ENCODE measurements at places on chromosomes 12 and 14.
A peak's percentile ranks its signal among the peaks of the same experiment; 100 is the strongest.

DNA sequence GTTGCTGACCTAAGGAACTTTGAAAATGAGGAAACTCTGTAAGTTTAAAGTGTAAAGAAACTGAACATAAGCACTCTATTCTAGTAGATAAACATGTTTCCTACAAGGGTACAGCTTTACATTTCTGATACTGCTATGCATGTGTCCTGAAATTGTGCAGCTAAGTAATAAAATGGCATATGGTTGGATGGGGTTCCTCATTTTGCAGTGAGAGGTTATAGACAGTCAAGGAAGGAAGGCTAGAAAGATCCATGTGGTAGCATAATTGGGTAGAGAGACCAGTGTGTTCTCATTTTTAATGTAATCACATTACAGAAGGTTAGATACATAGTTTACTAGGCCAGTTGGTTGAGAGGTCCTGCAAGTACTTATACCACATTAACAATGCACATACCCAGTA, 477.0 kb downstream of the TMEM121 start:
- no peak for DNase-seq

DNA sequence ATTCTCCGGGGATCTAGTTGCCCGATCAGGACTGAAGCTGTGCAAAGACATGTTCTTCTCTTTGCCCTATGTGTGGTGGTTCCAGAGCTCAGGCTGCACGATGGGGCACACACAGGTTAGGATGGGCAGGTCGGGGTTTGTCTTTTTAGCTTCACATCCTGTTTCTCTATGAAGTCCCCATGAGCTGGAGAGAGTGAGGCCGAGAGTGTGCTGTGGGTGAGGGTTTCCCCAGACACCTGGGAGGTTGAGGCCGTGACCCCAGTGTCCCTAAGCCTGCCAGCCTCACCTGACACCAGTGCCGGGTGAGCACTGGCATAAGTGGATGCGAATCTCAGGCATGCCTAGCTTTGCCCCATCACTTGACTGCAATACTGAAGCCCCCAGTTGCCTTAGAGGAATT, 32.9 kb upstream of the IGF1 start:
- DNase-seq: no peak

DNA sequence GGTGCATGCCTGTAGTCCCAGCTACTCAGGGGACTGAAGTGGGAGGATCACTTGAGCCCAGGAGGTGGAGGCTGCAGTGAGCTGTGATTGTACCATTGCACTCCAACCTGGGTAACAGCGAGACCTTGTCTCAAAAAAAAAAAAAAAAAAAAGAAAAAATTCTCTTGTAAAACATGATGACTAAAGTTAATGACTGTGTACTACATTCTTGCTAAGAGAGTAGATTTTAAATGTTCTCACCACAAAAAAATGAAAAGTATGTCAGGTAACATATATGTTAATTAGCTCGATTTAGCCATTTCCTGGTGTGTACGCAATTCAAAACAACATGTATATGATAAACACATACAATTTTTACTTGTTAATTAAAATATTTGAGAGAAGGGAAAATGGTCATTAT, 480.7 kb upstream of the RGS6 start:
- DNase-seq: no peak

DNA sequence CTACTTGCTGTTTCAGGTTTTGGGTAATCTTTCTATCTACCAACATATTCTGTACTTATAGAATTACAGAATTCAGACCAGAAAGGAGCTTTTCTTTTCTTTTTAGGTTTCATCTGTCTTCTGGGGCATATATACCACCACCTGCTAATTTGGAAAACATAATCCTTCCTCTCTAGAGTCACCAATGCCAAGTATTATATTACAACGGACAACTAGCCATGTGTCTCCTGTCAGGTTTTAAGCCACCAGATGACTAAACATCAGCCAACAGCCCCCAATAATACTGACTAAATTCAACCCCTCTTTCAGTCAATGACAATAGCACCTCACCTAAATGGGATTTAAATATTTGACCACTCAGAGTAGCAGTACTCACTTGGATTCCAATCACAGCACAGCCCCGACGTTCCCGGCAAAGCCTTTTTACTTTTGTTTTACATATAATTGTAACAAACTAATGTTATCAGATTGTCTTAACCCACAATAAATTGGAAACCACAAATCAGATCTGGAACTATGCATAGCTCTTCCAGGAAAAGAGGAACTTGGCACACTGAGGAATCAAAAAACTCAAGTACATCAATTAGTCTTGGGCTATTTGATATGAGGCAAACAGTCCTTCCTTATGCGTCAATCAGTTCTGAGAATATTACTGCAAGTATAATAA, 13.5 kb downstream of the SLC11A2 start:
- DNase-seq: no peak

GRCh38 chr14:89476354-89476896, 59.4 kb upstream of the FOXN3 start:
- DNase-seq: no peak

- DNase-seq: no peak
These were observed 25.5 kb downstream of the ZC2HC1C start for GRCh38 chr14:75094896-75095295.

DNA sequence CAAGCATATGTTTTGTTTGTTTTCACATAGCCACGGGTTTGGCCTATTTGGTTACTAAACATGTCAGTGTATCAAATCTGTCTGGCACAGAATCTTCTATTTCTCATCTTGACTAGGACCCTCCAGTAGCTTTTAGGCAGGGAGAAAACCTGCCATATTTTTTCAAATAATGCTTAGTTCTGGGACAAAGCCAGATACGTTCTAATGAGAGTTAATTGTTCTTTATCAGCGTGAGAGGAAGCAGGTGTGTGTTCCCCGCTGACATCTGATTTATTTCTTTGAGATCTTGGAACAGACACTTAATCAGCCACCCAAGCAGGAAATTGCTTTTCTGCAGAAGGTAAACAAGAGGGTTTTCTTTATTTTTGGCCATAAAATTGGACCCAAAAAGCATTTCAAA, 54.8 kb downstream of the GOLGA5 start:
- DNase-seq: no peak

DNA sequence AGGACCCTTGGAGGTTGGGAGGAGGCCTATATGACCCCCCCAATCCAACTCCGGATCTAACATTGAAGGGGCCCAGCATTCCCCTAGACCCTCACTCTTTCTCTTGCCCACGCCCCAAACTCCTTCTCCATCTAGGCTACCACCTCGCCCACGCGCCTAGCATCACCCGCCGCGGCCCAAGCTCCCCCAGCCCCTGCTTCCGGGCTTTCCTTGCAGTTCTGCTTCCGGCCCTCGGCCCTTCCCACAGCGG, 445 bp downstream of the CERS5 start:
- DNase-seq: peak; percentile 75

- no peak for DNase-seq
These were observed 568.7 kb downstream of the MED13L start for GRCh38 chr12:115708801-115709200.

GRCh38 chr12:47813511-47814196, 6.0 kb downstream of the HDAC7 start:
- DNase-seq: no peak

GRCh38 chr12:80472236-80472635, 28.2 kb downstream of the PTPRQ start:
- no peak for DNase-seq

- DNase-seq: no peak
These were observed 502.3 kb downstream of the TMEM132D start for GRCh38 chr12:129401572-129401971.

DNA sequence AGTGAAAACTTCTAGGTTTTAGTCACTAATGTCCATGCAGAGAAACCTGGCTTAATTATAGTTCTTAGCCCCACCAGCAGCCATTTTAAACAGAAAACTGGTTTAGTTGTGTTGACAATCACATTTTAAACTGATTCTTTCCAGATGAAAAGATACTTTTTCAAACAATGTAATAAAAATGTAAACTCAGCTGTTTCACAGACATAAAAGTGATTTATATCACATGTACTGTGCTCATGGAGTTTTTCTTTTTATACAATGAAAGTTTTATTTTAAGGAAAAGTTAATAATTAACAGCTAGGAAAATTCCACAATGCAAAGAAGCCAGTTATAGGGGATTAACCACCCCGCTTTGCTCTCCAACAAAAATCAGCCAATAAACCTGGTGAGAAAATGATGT, 129.7 kb downstream of the PAX9 start:
- DNase-seq: no peak

DNA sequence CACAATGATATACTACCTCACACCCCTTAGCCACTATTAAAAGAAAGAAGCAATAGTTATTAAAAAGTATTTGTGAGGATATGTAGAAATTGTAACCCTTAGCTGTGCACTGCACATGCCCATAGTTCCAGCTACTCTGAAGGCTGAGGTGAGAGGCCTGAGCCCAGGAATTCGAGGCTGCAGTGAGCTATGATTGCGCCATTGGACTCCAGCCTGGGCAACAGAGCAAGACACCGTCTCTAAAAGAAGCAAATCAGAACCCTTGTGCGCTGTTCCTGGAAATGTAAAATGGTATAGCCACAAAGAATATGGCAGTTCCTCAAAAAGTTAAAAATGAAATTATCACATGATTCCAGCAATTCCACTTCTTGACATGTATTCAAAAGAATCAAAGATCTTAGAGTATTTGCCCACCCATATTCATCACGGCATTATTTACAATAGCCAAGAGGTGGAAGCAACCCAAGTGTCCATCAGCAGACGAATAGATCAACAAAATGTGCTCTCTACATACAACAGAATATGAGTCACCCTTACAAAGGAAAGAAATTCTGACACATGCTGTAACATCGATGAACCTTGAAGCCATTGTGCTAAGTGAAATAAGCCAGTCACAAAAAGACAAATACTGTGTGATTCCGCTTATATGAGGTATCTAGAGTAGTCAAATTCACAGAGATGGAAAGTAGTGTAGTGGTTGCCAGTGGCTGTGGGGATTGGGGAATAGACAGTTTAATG, 23.7 kb upstream of the YLPM1 start:
- DNase-seq: no peak

DNA sequence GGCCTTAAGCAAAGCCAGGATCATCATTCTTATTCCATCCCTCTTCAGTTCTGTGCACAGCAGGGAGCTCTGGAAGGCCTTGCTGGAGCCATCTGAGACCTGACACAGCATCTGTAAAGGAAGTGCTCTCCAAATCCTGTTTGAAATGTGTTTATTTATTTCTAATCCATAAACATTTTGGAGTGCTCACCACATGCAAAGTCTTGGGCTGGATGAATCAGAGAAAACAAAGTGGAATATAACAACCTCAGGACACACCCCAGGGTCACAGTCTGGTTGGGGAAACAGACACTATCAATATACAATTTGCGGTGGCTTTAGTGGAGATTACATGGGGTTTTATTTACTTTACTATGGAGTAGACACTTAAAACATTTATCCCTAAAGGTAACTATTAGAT, 54.3 kb downstream of the BMP4 start:
- DNase-seq: no peak

DNA sequence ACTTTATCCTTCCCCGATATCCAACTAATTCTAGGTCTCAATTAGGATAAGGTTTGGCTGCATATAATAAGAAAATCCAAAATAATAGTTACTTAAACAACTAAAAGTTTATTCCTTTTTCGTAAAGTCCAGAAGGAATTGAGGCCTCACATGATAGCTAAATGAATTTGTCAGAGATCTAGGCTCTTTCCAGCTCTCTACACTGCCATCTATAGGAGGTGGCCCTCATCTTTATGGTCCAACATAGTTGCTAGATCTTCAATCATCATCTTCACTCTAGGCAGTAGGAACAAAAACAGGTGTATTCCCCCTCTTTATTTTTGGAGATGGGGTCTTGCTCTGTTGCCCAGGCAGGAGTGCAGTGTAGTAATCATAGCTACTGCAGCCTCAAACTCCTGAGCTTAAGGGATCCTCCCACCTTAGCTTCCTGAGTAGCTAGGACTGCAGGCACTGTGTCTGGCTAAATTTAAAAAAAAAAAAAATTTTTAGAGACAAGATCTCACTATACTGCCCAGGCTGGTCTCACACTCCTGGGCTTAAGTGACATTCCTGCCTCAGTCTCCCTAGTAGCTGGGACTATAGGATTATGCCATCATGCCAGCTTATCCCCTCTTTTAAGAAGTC, 46.5 kb upstream of the SAV1 start:
- DNase-seq: no peak

GRCh38 chr14:93564918-93565317, 134.2 kb downstream of the UNC79 start:
- no peak for DNase-seq

DNA sequence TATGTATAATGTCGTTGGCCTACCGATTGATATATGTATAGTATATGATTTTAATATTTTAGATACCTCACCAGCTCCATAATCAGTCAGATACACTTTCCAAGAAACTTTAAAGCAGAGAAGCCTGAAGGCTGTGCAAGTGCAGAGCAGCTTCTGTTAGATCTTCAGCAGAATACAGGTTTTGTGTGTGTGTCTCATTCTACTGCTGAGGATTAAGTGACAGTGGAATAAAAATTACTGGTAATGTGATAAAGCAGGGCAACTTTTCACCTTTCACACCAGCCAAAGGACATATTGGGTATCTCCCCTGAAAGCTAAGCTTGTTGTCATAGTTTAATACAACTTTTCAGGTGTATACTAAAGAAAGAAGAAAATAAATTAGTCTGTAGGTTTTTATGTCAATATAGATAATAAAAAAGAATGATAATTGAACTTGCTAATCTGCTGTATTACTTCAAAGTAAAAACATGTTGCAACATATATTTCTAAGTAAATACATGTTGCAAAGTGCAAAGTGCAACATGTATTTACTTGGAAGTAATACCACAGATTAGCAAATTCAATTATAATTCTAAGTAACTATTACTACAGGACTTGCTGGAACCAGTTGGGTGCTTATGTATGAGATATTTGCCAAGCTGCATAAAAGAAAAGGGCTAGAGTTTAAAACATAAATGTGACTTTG, 128.3 kb downstream of the SLC16A7 start:
- no peak for DNase-seq

GRCh38 chr14:44759277-44759676, 202.5 kb downstream of the KLHL28 start:
- DNase-seq: no peak

- no peak for DNase-seq
These were observed 13.8 kb upstream of the IFI27L2 start for GRCh38 chr14:94143239-94143638.

GRCh38 chr12:106194351-106194750, 53.5 kb downstream of the CKAP4 start:
- no peak for DNase-seq

GRCh38 chr12:86264451-86265328, 8.5 kb upstream of the MGAT4C start:
- peak; percentile 83 for DNase-seq

GRCh38 chr14:94867946-94868771, 98.2 kb upstream of the GSC start:
- DNase-seq: no peak

DNA sequence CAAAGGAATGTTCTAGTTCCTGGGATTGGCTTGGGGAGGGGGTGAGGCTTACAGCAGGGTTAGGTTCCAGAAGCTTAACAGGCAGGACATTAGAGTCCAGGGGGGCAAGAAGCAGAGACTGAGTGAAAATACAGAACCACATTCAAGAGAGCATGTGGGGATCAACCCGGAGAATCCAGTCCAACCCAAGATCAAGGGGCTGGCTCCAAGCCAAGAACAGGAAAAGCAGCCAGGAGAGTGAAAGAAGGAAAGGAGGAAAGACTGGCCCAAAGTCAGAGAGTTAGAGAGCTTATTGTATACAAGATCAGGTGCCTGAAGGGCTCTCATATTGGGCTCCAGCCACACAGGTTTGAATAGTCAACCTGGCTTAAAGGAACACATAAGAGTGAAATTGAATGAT, 190.3 kb upstream of the CDKN3 start:
- no peak for DNase-seq

GRCh38 chr14:91241863-91242262, 2.6 kb downstream of the GPR68 start:
- DNase-seq: no peak

GRCh38 chr14:90382491-90383125, 14.2 kb upstream of the CALM1 start:
- DNase-seq: peak; percentile 91

Data from suprapubic skin (tissue), 4 donors.